Frontal cortex (tissue), 4 donors: ENCODE measurements at places on chromosomes 4 and X.

GRCh38 chrX:3738509-3738908, 25.1 kb upstream of the PRKX start:
- DNase-seq, result no peak

DNA sequence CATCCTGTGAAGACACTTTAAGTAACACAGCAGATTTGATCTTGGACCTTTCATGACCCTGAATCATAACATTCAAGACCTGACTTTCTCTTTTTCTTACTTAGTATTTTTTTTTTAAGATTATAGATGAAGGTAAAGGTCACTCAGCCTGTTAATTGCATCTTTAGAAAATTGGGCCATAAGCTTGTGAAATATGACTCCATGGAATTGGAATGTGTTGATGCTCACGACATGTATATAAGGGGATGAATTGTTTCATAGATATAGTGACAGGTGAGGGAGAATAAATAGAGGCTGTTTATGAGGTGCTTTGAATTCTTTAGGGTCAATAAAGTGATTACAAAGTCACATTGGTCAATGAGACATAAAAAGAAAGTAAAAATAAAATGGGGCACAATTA, 27.7 kb upstream of the HS3ST1 start:
- no peak for DNase-seq

GRCh38 chrX:70998411-70999027, 67.6 kb upstream of the SLC7A3 start:
- DNase-seq, result no peak

GRCh38 chr4:165384598-165384997, 5.8 kb downstream of the CPE start:
- no peak for DNase-seq

- no peak for DNase-seq
Observed at GRCh38 chr4:3074846-3075651, 568 bp downstream of the HTT start.

- DNase-seq, result no peak
Observed at GRCh38 chr4:56654238-56654632, 26.9 kb downstream of the HOPX start.

DNA sequence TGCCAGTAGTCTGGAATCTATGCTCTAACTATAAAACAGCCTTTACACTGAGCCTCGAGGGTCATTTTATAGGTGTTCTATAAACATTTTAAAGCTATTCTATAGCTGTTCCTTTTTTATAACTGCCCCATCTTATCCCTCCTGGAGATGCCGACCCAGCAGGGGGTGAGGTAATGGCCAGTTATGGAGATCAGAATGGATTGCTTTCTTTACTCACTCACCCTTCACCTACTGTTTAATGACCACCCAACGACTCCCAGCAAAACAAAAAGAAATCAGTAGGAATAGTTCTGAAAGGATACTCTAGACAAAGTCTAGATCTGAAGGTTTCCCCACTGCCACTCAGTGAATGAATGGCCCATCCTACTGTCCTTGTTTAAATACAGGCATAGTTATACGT, 1113.1 kb downstream of the FAT4 start:
- no peak for DNase-seq

- DNase-seq, result no peak
Observed at GRCh38 chr4:150581056-150581605, 820 bp upstream of the MAB21L2 start.

DNA sequence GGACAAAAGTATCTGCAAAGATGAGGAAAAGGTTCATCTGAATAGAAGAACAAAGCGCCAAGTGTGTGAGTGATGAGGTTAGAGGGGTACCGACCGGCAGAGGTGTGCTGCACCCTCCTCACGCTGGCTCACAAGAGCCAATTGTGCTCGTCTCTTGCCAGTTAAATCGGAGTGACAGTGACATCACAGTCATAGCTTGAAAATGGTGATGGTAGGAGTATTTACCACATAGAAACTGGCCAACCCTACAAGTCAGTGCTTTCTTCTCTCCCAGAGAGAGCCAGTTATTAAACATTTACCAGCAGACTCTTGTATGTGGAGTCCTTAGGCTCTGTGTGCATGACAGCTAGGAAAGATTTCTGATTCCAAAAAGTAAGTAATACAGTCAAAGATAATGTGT, 32.4 kb downstream of the CLDN22 start:
- DNase-seq, result no peak

DNA sequence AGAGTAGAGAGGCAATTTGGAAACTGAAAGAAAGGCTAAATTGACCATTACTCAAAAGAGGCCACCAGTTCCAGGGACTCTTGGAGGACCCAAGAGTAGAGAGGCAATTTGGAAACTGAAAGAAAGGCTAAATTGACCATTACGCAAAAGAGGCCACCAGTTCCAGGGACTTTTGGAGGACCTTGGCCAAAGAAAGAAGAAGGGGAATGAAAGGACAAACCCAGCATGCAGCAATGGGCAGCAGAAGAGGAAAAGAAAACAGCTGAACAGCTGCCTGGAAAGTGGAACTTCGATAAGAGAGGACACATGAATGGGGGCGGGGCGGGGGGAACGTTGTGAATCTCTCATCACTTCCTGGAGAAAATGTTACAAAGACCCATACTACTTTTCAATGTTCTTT, 80.8 kb downstream of the PALLD start:
- no peak for DNase-seq

DNA sequence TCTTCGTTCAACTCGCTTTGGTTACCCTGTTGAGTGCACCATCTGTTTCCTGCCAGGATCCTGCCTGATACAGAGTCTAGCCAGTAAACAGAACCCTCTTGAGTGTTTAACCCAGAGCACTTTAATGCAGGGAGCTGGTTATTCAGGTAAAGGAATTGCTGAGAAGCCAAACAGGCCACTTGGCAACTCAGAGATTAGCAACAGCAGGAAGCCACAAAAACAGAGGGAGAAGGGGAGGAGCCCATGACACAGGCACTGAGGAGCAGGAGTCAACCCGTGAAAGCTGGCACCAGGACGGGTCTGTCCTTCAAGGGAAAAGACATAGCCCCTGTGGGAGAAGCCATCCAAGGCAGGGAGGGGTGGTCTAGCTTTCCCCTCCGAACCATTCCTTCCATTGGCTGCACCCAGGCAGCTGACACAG, 641.4 kb downstream of the ZNF674 start:
- DNase-seq, result no peak

- DNase-seq, result no peak
Observed at GRCh38 chr4:162945713-162946112, 221.0 kb downstream of the NAF1 start.

- no peak for DNase-seq
Observed at GRCh38 chrX:140608111-140608510, 101.4 kb upstream of the LINC00632 start.

DNA sequence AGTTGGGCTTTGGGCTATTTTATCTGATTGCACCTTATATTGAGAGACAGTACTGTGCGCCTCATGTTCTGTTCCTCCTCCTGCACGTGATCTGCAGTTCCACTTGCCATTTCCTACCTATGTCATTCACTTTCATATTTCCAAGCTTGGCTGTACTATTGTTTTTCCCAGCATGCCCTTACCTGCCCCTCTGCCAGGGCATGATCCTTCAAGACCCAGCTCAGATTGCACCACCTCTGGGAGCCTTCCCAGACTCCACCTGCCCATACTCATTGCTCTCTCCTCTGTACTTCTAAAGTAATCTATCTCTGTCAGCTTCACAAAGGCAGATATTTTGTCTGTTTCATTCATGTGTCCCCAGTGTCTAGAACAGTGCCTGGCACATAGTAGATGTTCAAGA, 11.6 kb downstream of the SLC25A5 start:
- DNase-seq, result no peak

- DNase-seq, result no peak
Observed at GRCh38 chr4:101064541-101065180, 282.7 kb downstream of the PPP3CA start.
